Central memory CD4-positive, alpha-beta T cell (primary cell): ENCODE measurements at places on chromosomes 12 and 14.

DNA sequence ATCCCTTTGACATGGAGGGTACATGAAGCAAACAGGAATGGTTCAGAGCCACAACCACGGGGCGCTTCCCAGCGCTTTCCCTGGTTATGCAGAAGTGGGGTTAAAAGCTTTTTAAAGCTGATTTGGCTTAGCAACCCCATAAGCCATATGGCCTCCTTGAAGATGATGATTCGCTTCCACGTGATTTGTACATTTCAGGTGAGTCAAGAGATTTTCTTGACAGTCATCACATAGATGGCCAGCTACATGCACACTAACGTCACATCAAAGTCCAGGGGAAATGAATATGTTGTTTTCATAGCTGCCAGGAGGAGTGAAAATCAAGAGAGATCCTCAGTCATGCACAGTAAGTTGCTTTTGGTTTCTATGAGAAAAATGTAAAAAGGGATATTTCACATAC, 309.7 kb downstream of the TMEM132D start:
- DNase-seq = no peak

GRCh38 chr14:99272899-99273765, 1.1 kb upstream of the BCL11B start:
- DNase-seq = peak; percentile 16

- DNase-seq = no peak
Observed at GRCh38 chr12:47054659-47055058, 24.8 kb upstream of the PCED1B start.

DNA sequence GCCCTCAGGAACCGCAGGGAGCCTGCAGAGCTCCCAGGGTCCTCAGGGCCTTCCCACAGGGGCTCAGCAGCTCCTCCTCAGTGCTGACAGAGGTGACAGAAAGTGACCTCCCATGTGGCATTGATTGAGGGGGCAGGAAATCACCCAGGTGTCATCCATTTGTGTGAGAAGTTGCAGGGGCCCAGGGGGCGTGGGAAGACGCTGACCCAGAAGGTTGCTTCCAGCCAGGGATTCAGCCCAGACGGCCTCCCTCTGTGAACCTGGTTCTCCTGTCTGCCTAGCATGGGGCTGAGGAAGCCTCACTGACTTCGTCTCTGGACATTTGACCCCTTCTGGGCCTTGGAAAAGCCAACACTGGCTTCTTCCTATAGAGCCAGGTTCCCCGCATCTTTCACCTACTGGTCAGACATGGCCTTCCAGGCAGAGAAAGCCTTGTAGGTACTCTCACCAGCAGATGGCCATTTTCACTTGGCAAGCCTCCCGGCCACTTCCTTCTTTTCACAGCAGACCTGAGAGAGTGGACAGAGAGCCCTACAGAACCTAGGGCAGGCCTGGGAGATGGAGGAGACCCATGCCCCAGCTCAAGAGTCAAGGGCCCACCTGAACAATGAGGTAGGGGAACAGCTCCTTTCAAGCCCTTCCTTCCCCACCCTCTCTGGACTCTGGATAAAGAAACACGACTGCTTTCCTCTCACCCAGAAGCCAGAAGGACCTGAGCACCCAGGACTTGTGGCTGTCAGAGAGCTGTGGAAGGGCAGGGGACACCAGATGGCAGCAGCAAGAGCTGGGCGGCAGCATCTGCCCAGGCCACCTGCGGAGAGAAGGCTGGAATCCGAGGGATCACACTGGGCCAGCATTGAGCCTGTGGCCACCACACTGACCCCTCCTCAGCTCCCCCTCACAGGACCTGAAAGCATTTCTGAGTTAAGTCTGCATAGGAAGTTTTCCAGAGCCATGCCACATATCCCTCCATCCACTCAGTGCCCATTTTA, 377.8 kb downstream of the DPF3 start:
- DNase-seq = no peak

- DNase-seq = no peak
Observed at GRCh38 chr12:90058704-90059103, 350.1 kb upstream of the ATP2B1 start.

- DNase-seq = no peak
Observed at GRCh38 chr14:77245820-77246219, 25.2 kb downstream of the NGB start.

DNA sequence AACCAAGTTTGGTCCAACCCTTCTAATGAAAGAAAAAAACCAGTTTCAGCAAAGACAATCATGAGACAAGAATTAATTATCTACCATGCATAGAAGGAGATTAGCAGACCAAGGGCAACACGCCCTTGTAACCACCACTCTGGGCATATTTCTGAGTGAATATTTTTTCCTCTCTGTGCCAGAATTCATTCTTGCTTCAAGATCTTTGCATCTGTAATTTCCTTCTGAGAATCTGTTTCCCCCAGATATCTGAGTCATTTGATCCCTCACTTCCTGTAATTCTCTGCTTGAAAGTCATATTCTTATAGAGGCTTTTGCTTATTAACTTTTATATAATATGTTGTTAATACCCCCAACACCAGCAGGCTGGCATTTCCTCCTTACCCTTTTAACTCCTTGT, 243.7 kb downstream of the SLC16A7 start:
- no peak for DNase-seq

DNA sequence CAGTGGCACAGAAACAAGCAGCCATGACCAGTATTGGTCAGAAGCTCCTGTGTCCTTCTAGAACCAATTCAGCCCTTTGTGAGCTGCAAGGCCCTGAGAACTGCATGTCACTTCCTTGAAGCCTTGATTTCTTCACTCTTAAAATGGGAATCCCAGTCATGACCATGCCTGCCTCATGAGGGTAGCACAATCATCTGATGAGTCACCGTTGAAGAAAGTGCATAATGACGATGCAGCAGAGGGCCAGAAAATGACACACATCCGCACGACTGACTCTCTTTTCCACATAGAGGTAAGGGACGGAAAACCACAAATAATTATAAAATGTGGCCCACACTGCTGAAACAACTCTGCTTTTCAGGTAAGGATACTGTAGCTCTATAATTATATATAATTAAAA, 777.4 kb downstream of the BCL11B start:
- no peak for DNase-seq

DNA sequence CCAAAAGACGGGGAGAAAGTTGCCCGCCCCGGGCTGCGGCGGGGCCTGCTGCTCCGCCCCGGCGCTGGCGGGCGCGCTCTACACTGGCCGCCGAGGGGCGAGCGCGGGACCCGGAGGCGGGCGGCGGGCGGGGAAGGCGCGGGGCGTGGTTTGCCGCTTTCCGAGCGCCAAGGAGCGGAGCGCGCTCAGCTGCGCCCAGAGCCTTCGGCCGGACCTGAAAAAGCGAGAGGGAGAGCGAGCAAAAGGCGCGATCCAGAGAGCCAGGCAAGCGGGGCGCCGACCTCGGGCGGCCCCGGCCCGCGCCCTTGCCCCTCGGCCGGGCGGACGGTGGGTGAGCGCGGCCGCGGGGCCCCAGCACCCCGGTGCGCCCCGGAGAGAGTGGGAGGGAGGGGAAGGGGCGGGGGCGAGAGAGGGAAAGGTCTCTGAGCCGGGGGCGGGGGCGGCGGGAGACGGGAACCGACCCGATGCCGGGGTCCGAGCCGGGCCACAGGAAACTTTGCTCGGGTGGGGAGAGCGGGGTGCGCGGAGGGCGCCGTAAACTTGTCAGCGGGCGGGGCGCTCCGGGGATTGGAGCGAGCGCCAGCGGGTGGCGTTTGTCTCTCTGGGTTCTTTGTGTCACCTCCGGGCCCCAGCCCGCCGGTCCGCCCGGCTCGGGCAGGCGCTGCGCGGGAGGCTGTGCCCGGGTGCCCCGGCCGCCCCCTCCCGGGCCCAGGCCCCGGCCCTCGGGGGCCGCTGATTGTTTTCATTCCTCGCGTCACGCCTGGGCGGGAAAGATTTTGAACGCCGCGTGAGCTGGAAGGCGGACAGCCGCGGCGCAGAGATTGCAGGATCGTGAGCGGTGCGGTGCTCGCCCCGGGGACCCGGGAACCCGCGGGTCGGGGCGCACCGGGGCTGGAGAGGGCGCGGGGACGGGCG, at the start of gene SYNE2:
Gene SYNE2, plus strand, starts transcription at position 188 of the 915 bp plus-strand sequence. CDS start 56,145 bp downstream, outside the sequence.
- peak; percentile 78 for DNase-seq

DNA sequence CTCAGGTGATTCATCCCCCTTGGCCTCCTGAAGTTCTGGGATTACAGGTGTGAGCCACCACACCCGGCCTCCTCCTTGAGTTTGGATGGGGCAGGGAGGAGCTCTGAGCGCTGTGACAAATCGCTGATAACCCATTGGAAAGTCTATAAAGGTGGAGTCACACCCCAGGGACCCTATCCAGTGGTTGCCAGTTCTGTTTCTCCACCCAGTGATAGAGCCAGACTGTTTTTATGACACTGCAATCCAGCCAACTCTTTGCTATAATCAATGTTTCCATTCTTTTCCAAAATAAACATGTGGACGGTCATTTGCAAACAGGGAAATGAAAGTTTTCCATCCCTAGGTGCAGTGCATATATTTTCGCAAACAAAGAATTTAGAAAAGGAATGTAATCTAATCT, 142.0 kb upstream of the PELI2 start:
- no peak for DNase-seq

DNA sequence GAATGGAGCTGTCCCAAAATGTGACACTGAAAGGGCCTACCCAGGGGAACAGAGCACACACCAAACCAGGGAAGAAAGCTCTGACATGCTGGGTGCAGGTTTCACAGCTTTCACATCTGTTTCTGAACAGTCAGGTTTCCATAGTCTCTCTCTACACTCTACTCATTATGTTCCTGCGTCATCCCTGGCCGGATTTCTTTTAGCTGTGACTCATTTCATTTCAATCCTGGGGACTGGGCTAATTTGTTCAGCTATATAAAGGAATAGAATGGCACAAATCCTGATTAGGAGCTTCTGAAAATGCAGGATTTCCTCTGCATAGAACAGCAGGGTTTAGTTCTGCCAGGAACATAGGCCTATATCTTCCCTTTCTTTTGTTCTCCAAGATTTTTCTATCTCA, 649.8 kb downstream of the RPS29 start:
- no peak for DNase-seq

GRCh38 chr12:98856897-98857540, 211.9 kb downstream of the APAF1 start:
- DNase-seq = no peak

DNA sequence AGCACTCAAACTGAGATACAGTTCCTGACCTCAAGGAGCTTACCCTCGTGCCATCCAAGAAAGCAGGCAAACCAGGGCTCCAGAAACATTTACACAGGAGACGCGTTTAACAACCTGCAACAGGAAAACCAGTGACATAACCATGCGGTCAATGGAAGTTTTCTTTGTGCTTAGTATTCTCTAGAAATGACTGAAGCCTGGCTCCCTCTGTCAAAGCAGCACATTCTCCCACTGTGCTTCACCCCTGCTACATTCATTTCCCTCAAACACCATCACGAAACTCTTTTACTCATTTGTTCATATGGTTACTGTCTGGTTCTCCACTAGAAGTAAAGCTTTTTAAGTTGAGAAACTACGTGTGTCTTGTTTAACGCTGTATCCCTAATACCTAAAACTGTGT, 161.3 kb upstream of the CCND2 start:
- no peak for DNase-seq

DNA sequence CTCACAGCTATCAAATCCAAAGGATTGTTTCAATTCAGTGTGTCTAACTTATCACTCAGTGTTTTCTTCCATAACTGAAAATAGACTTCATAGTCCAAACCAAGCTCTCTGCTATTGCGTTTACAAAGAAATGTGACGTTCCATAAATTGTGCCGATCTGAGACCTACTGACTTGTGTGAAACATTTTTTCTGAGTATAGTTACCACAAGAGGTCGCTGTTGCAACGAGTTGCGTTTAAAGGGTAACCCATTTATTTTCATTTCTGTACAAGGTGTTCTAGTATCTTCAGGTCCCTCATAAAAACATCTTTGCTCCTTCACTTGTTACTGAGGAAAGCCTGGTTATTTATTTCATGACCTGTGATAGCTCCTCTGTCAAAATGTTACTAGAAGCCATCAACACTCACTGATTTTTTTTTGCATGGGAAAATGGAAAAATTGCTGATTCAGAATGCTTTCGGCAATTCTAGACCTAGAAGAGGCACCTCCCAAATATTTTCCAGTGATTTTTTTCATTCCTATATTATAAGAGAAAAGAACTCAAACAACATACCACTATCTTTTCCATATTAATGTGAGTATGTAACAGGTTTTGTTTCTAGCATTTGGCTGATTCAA, 60.9 kb upstream of the OR4E1 start:
- peak; percentile 56 for DNase-seq

GRCh38 chr14:59511916-59512575, 27.7 kb downstream of the JKAMP start:
- DNase-seq = no peak

DNA sequence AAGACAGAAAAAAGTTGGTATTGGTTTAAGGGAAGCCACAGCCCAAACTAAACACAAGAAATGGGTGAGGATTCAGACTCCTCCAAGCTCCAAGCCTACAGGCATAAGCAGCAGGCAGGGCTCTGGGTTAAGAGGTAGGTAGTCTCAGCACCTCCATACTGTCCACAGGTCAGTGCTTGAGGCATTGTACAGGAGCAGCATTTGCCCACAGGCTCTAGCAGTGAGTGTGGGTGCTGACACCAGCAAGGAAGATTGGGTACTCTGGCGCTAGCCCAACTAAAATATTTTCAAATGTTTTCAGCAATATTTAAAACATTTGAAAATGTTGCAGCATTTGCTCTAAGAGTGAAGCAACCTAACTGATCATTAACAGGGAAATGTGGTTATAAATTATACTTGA, 33.1 kb downstream of the FERMT2 start:
- no peak for DNase-seq

DNA sequence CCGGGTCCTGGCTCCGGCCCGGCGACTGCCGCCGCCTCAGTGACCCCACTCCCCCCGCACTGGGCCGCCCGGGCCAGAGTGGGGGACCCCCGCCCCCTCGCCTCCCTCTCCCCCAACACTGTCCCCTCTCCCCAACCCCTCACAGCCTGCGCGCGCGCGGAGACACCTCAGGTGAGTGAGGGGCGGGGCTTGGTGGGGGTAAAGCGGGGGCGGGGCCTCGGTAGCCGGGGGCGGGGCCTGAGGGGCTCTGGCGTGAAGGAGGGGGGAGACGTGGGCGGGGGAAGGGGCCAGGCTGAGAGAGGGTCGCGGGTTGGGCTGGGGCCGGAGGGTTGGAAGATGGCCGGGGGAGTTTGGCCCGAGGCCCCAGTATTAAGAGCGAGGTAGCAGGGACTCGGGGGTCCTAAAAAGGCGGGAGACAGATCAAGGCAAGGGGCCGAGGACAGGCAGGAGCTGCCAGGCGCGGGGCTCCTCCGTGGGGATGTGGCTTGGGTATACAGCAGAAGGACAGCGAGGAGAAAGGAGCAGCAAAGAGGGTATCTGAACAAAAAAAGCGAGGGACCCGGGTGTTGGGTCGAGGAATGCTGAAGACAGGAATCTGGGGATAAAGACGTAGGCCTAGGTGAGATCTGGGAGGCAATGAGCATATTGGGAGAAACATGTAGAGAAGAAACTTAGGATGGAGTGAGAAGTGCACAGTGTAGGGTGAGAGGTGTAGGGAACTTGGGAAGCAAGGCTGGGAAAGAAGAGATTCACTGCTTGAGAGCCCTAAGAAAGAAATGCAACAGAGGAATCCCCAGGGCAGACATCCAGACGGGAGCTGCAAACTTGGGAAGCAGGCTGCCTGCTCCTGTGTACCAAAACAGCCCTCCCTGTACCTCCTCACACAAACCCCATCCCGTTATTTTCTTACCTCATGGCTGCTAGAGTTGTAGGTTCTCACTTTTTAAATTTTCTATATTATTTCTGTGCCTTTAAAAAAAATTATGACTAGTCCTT, 10.8 kb downstream of the SUOX start:
- DNase-seq = peak; percentile 56

GRCh38 chr12:29082522-29082921, 66.6 kb upstream of the FAR2 start:
- no peak for DNase-seq

- no peak for DNase-seq
Observed at GRCh38 chr12:40635141-40635731, 57.0 kb upstream of the CNTN1 start.
